ENCODE measurements at places on chromosomes 1 and 21.
A peak's percentile ranks its signal among the peaks of the same experiment; 100 is the strongest.

- DNase-seq = no peak
Observed at GRCh38 chr1:182633657-182634281, 29.6 kb upstream of the RGS16 start.

DNA sequence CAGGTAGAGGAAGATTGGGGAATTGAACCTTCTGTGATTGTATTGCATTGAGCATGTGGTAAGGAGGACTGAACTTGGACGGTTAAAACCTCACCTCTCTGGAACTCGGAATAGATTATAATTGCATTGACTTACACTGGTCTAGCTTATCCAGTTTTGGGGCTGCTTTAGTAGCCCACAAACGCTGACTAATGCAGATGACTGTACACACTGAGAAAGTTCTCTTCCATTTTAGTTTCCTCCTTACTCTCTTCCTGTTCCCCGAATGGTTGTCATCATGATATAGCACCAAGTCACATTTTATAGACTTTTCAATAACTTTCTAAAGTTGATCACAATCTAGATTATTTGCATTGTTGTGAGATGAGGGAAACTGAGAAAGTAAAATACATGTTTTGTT lies 78.2 kb downstream of the NFIA start:
- no peak for DNase-seq

DNA sequence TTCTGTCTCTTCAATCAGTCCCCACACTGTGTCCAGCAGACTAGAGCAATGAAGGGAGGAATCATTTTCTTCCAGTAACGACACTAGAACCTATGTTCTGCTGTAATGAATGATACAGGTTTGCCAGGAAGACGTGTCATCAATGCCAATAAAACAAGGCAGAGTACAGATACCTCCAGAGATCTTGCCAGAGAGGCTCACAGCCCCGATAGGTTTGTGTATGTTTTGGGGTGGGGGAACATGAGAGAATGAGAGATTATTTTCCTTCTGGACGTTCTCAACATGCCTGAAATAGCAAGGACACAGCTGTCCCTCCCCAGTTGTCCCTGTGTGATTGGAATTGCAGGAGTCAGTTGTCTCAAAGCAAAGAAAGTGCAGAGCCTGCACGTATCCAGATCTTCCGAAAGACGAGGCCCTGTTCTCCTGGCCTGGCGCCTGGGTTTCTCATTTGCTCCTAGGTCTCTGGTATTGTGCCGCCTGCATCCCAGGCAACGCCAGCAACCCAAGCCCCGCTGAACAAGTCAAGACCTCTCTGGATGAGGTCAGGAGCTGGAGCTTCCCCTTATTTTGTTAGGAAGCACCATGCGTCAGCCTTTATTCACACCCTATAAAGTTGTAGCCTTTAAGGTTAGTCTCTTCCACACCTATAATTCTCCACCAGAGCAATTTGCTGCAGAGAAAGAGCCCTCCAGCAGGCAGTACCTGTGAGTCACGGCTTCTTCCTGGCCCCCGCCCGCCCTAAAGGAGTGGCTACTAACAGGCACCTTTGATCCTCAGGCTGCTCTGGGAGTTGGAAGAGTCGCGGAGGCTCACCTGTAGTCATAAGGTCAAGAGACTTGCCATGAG lies 130.5 kb downstream of the TOMM20 start:
- no peak for DNase-seq

DNA sequence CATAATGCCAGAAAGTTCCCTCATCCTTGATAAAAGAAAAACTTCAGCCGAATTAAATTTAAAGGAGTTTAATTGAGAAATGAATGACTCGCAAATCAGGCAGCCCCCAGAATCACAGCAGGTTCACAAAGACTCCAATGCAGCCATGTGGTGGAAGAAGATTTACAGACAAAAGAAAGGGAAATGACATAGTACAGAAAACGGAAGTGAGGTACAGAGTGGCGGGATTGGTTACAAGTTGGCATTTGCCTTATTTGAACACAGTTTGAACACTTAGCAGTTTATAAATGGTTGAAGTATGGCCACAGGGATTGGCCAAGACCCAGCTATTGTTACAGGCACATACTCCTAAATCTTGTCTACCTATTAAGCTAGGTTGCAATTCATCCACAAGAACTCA lies 46.6 kb downstream of the HIVEP3 start:
- no peak for DNase-seq

DNA sequence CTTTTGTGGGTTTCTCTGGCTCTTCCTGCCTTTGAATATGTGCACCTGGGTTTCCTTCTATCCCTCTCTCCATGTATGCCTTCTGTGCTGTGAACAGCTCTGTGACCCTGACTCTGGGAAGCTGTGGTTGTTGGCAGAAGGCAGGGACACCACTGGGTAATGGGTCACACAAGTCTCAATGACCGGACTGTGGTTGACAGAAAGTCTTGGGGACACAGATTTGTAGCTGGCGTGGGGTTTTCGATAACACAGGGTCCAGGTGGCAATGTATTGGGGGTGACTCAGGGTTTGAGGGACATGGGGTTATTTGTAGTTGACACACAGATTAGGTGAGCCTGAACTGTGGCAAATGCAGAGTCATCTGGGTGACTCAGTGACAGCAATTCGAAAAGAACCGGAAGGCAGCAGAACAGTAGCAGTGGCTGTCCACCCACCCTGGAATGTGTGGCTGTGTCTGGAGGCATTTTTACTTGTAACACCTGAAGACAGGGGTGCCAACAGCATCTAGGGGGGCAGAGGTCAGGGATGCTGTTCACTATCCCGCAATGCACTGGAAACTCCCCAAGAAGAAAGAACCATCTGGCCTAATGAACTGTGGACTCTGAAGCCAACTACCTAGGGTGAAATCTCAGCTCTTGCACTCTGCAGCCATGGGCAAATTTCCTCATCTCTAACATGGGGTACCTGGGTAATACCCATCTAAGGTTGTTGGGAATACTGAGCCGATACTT lies 13.0 kb upstream of the SLC6A9 start:
- no peak for DNase-seq

DNA sequence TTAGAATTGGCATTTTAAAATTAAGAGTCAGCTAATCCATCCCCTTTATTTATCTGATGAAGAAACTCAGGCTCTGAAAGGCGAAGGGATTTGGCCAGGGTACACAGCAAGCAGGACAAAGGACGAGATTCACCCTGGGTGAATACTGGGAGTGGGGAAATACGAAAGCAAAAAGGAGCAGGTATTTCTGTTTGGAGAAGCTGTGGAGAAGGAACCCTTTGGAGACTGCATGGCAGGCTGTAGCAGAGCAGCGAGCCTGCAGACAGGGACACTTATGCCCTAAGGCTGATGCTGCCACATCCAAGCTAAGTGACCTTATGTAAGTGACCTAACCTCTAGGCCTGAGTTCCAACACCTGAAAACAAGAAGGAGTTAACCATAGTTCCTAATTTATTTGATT lies 207.2 kb upstream of the C1orf87 start:
- DNase-seq = no peak

DNA sequence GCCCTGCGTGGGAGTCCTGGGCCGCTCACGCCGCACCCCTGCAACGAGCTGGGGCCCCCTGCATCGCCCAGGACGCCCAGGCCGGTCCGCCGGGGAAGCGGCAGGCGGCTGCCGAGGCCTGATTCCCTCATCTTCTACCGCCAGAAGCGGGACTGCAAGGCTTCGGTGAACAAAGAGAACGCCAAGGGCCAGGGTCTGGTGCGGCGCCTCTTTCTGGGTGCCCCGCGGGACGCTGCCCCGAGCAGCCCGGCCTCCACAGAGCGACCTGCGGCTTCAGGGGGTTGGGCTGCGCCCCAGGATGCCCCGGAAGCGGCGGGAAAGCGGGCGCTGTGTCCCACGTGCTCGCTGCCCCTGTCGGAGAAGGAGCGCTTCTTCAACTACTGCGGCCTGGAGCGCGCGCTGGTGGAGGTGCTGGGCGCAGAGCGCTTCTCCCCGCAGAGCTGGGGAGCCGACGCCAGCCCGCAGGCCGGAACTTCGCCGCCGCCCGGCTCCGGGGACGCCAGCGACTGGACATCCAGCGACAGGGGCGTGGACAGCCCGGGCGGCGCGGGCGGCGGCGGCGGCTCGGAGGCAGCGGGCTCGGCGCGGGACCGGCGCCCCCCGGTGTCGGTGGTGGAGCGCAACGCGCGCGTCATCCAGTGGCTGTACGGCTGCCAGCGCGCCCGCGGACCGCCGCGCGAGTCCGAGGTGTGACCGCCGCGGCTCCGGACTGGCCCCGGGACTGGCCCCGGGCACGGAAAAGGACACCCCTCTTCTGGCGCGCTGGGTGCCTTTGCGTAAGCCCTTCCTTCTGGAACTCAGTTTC lies 2.7 kb downstream of the FAM110D start:
- DNase-seq = peak; percentile 29

- no peak for DNase-seq
Observed at GRCh38 chr1:69846267-69846666, 278.5 kb downstream of the LRRC7 start.

- DNase-seq = no peak
Observed at GRCh38 chr1:78044796-78045562, 787 bp upstream of the GIPC2 start.

DNA sequence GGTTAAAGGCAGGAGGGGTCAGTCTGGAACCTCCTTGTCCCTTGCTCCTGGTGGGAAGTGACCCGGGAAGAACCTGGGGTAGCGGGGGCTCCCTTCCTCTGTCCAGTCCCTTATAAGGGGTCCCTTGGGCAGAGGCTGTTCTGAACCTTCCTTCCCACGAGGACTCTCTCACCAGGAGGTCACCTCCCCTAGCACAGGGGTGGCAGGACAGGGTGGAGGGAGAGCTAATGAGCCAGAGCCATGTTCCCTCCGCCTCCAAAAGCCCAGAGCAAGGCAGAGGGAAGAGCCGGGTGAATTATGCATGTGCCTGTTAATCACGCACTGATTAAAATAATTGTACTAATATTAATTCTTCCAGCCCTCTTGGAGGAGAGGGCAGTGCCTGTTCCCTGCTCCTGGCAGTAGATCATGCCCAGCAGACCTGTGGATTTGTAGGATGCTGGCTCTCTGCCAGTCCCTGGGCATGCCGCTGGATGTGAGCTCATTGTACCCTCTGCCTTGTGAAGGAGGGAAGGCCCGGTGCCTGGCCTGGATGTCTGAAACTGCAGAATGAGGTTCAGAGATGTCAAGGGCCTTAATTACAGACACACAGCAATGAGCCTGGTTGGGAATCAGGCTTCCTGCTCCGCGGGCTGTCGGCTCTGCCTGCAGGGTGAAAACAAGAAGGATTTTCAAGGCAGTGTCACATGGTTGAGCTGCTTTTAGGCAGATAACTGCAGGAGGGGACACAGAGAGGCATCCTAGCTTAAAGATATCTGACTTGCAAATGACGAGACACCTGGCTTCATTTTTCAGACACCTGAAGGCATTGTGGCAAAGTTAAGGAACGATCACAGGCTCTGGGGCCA lies 68.2 kb downstream of the IGSF21 start:
- no peak for DNase-seq

DNA sequence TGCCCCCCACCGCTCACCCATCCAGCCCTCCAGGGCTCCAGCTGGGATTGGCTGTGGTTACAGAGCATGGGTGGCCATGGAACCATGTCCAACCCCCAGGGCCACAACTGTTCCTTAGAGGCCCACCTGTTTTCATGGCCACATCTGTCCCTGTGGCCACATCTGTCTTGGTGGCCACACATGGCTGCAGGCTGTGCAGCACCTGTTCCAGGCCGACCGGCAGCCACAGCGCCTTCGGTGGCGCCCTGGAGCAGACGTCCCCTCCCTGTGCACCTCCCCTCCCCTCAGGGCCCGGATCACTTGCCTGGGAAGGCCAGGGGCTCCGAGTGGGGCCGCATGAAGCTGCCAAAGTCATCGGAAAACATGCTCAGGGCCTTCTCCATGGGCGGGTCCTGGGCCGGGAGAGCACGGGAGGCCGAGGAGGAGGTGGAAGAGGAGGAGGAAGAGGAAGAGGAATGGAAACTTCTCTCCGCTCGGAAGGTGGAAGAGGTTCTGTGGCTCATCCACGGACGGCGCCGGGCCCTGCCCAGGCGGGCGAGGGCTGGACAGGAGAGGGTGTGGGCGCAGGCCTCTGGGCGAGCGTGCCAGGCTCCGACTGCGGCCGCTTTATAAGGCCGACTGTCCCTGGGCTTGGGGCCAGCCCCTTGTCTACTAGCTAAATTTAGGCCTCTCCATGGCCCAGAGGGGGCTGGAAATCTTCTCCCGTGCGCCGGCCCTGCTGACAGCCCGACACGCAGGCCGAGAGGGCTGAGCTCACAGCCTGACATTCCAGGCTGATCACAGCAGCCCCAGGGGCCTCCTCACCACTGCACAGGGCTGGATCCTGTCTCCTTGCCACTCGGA lies at the start of gene HSPB7:
TSS of gene HSPB7 (minus strand) at position 583 of the 843 bp plus-strand sequence. CDS start at position 503, 80 bp downstream.
- DNase-seq = no peak

- no peak for DNase-seq
Observed at GRCh38 chr1:12012560-12013316, 6.6 kb upstream of the MIIP start.

DNA sequence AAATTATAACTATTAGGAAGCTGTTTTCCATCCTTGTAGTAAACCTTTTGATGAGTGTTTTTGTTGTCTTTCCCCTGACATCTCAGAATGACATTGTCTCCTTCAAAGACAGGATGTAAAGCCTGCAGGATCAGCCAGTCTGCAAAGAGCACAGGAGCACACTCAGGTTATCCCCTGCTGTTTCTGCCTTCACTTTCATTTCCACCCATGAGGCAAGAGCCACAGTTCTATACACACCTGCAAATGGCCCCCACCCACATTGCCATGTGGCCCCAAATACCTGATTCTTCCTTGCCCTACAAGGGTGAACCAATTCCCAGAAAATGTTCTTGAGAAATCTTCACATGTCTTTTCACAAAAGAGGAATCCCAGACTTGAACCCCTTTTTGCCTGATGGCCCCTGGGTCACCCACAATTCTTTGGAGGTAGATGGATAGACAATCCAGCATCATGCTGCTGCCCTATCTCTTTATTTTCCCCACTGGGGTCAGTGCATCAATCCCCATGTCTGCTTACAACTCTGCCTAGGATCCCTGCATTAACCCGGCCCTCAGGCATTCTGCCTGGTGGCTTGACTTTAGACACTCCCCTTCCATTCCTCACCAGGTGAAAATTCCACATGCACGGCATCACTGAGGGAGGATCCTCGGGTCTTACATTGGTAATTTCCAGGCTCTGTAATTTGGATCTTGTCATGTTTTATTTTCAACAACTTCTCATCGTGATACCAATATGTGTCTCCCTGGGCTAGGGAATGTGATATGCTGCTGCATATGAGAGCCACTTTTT lies 2.6 kb downstream of the FCRL3 start:
- DNase-seq = peak; percentile 20
